ENCODE measurements at places on chromosomes 6 and 20.

DNA sequence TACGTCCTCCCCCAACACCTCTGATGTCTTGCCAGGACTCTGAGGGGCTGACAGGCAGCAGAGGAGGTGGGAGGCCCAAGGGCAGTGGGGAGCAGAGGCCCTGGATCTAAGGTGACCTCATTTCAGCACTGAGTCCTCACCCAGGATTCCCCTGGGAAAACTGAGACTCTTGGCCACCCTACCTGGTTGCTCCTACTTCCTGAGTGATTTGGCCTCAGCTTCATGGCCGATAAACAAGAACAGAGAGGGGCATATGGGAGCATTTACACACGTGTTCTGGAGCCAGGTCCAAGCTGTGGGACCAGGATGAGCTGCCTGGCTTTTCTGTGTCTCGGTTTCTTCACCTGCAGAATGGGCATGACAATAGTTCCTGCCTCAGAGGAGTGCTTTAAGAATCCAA lies 133.8 kb downstream of the ANKRD60 start:
- no peak for DNase-seq

- no peak for DNase-seq
These were observed 39.2 kb downstream of the LIN28B start for GRCh38 chr6:104995989-104996617.

DNA sequence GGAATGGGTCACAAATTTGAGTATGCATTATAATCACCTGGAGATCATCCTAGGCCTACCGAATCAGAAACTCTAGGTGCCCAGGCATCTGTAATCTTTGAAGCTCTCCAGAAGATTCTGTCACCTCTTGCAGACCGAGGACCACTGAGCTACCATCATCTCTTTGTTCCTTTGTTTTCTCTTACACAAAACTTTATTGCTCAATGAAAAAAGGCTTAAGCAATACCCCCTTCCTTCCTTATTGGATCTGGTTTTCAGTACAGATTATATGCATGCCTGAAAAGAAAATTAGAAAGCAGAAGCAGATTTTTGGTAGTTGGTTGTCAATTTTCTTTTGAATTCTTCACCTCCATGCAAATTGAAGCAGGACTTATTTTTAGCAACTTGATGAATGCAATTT lies 31.3 kb downstream of the STX11 start:
- no peak for DNase-seq

- no peak for DNase-seq
These were observed 9.7 kb upstream of the ALDH8A1 start for GRCh38 chr6:134959603-134960002.

DNA sequence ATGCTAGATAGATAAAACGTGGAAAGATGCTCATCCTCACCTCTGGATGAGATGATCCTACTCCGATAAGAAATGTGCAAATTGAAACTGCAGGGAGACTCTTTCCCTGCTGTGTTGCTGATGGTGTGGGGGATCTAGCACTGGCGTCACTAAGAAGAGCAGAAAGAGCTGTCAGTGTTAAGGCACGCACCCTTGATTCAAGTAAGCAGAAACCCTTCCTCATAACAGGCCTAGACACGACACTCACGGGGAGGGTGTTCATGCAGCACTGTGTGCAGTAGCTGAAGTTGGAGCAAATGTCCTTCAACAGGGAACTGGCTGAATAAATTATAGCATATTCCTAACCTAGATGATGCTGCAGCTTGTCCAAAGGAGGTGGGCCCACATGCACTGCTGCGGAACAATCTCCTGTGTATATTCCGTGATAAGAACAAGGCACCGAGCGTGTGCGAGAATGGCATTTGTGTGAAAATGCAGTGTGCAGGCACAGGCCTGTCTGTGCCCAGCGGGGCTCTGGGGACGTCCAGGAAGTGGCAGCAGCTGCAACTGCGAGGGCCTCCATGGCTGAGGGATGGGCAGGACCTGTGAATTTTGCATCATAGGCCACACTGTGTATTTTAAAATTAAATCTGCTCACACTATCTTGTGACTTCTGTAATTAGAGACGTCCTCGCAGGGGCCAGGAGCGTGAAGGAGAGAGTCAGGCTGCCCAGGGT lies 64.0 kb downstream of the TCP11 start:
- no peak for DNase-seq

- DNase-seq = no peak
These were observed 138.6 kb upstream of the AFDN start for GRCh38 chr6:167688123-167688522.

DNA sequence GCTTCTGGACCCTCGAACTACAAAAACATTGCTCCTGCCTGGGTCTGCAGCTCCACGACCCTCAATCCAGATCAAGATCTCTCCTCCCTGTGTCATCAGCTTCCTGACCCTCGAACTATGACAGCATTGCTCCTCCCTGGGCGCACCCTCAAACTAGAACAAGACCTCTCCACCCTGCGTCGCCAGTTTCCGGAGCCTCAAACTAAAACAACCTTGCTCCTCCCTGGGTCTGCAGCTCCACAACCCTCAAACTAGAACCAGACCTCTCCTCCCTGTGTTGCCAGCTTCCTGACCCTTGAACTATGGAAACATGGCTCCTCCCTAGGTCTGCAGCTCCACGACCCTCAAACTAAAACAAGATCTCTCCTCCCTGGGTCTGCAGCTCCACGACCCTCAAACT lies 339.7 kb upstream of the SULF2 start:
- no peak for DNase-seq

GRCh38 chr20:58432186-58432954 lies 43.3 kb downstream of the VAPB start:
- no peak for DNase-seq

DNA sequence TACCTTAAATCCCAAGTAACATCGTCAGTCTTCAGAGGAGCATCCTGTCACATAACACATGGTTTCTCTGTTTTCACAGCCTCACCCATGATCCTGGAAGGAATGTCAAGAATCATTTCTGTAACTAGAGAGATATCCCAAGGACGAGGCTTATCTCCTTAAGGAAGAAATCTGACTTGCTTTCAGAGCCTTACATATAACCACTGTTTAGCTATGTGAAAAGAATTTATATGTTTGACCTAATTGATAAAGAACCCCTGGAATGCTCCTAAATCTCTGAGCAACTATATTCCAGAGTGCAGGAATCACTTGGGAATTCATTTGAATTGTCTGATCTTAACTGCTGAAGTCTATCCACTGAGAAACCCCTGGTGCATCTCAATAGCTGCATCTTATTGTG lies 243.1 kb downstream of the ALDH8A1 start:
- DNase-seq = no peak

DNA sequence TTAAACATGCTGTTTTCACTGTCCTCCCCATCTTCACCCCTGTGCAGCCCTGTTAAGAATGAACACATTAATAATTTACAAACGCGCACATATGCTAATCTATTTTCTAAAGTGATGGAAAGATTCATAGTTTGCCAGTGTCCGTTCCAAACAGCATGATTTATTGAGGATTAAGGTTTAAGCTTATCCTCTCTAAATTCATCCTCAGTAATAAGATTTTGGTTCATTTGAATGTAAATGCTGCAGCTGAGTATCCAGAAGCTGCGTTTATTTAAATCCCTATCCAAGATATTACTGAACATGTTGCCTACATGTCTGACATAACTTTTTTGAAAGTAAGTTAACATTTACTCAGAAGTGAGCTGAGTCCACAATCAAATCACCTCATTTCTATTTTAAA lies 42.8 kb upstream of the FAM135A start:
- no peak for DNase-seq

- no peak for DNase-seq
These were observed 533.6 kb downstream of the HAO1 start for GRCh38 chr20:7406671-7407070.

- no peak for DNase-seq
These were observed 90.1 kb downstream of the KLHL32 start for GRCh38 chr6:97014595-97014994.

All from NK-92 treated with Interleukin-12 subunit alpha and Interleukin-12 subunit beta, amount 100 ng/mL, for 24 hours (cell line).